RKO (cell line): ENCODE measurements at places on chromosomes 3 and 15.

DNA sequence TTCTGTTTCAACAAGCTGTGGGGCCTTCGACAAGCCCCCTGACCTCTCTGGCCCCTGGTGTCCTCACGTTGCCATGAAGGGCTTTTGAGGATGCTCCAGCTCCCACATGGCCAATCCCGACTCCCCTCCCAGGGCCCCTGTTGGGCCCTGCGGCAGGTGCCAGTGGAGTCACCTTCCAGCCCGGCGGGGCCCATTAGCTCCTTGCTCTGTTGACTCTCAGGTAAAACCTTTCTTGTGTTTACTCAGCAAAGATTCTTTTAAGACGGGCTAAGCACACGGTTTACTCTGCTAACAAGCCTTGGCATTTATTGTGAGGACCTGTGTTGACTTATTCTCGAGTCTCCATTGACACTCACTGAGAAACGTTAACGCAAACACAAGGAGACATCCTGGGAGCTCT is 15.0 kb downstream of the RPLP1 start:
- DNase-seq = no peak

- DNase-seq = no peak
Measured at GRCh38 chr15:58562135-58562534, 130.3 kb downstream of the LIPC start.

- no peak for DNase-seq
Measured at GRCh38 chr3:139260793-139261736, 82.8 kb upstream of the MRPS22 start.

DNA sequence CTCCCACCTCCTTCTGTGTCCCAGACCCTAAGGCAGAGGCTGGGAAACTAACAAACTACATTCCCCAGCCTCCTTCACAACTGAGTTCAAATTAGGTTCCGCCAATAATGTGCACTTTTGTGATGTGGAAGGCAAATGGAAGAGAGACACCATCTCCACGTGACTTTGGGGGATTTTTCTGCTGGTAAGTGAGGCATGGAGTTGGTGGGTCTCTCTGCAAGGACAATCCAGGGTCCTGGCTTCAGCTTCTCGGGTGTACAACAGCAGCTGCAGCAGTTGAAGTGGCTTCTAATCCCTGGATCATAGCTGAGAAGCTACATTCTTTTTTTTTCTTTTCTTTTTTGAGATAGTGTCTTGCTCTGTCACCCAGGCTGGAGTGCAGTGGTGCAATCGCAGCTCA is 58.9 kb upstream of the GATA2 start:
- DNase-seq = no peak

- no peak for DNase-seq
Measured at GRCh38 chr3:114606336-114606735, 312.5 kb downstream of the TIGIT start.
